ENCODE measurements at places on chromosomes 7 and 10. TPM values are rescaled to one million over a fixed set of nuclear protein-coding genes. Genes with fewer than 3 reads are reported as not detected.

The SPDYE17 gene
- total RNA-seq = not detected

The CRPPA gene
- total RNA-seq = 0.97 TPM

The CASTOR2 gene
- total RNA-seq = 9.8 TPM

The HECW1 gene
- total RNA-seq = not detected

The ZNF485 gene
- 1.4 TPM for total RNA-seq

The PON1 gene
- under 0.01 TPM for total RNA-seq

The FAM180A gene
- total RNA-seq = 0.16 TPM

The CLRN3 gene
- not detected for total RNA-seq

The GRB10 gene
- total RNA-seq = 91.6 TPM

The ABCB4 gene
- total RNA-seq = 0.32 TPM

The HOXA1 gene
- 0.49 TPM for total RNA-seq

The UPK3BL2 gene
- total RNA-seq = 1.1 TPM

The PODXL gene
- total RNA-seq = 189 TPM

The ADCY1 gene
- 0.13 TPM for total RNA-seq

The LZTS2 gene
- total RNA-seq = 47.3 TPM

The EN2 gene
- total RNA-seq = not detected

The OPALIN gene
- total RNA-seq = not detected

The SPDYE6 gene
- 0.06 TPM for total RNA-seq

The TMEM236 gene
- 0.32 TPM for total RNA-seq

The TMEM213 gene
- not detected for total RNA-seq

The CFTR gene
- not detected for total RNA-seq

The MRLN gene
- total RNA-seq = not detected

The SUN3 gene
- total RNA-seq = not detected

The EBLN1 gene
- total RNA-seq = not detected

The ADCK2 gene
- 43.2 TPM for total RNA-seq

The SPDYE2B gene
- total RNA-seq = not detected

The STEAP1 gene
- 7.4 TPM for total RNA-seq

All from bladder microvascular endothelial cell (primary cell).